Spinal cord (tissue), 10 donors: ENCODE measurements at places on chromosomes 6 and 20.
A peak's percentile ranks its signal among the peaks of the same experiment; 100 is the strongest.

DNA sequence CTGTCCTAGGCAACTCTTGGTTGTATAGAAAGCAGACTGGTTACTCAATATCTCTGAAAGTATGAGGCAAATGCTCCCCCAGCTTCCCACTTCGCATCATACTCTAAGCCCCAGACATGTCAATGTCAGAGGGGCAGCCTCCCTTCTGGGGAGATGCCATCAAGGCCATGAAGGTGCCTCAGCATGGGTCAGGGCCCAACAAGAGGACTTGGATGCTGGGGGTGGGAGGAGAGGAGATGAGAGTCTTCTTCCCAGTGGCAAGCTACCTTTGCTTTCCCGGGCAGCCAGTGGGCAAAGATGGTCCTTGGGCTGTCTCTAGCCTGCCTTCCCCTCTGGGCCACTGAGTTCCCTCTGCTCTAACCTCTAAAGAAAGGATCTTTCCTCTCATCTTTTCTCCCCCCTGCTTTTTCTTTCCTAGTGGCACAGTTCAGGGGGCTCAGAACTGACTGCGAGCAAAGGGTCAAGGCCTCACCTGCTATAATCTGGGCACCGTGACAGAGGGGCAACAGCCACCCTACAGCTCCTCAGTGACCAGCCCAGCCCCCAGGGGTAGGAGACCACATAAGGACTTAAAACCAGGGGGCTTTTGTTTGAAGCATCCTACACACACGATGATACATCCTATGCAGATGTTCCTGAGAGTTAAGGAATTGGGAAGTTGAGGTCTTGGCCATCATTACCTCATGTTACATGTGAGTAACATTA lies 26.2 kb downstream of the MOCS1 start:
- peaks cover 45% of the 10 kb centered on the region for H3K36me3 ChIP-seq
- no peak for DNase-seq
- H3K4me3 ChIP-seq: no peak overlapping the region
- no peak overlapping the region for H3K27ac ChIP-seq
- no peaks in the 10 kb centered on the region for H3K4me1 ChIP-seq
- H3K27me3 ChIP-seq: no peaks in the 10 kb centered on the region

- DNase-seq: no peak
- no peaks in the 10 kb centered on the region for H3K36me3 ChIP-seq
- no peak overlapping the region for H3K27ac ChIP-seq
These were observed 135.6 kb upstream of the BACH2 start for GRCh38 chr6:90432041-90432775.

DNA sequence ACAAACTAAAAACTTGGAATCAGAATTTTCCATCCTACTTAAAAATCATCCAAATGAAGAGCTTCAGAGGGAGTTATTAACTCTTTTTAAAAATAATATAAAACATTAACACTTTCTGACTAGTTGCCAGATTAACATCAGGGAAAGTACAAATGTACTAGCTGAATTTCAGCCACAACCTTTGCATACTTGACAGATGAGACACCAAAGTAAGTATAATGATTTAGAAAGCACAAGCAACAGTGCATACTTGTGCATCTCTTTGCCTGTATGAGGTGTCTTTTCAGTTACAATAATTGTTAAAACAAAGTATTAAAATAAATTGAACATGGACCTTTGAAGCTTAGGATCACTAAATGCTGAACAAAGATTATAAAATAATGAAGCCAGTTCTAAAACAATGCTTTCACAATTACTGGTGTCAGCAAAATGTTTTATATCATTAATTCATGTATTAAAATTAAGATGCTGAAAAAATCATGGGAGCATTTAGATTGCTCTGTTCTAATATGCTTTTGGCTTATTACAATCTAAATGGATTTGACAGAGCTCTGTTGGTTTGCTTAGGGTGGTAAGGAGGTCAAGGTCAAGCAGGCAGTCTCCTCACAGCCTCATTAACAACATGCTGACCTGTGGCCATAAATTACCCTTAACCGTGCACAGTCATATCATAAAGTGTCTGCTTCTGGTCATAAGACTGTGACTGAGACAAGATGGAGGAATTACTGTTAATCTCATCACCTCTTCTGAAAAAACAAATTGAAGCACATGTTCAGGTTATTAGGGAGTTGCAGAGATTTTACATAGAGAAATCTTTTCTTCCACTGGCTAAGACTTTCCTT lies 15.1 kb downstream of the RNF217 start:
- no peak overlapping the region for H3K4me3 ChIP-seq
- no peak for DNase-seq
- H3K27ac ChIP-seq: no peak overlapping the region
- no peaks in the 10 kb centered on the region for H3K27me3 ChIP-seq
- peaks cover 6% of the 10 kb centered on the region for H3K36me3 ChIP-seq

DNA sequence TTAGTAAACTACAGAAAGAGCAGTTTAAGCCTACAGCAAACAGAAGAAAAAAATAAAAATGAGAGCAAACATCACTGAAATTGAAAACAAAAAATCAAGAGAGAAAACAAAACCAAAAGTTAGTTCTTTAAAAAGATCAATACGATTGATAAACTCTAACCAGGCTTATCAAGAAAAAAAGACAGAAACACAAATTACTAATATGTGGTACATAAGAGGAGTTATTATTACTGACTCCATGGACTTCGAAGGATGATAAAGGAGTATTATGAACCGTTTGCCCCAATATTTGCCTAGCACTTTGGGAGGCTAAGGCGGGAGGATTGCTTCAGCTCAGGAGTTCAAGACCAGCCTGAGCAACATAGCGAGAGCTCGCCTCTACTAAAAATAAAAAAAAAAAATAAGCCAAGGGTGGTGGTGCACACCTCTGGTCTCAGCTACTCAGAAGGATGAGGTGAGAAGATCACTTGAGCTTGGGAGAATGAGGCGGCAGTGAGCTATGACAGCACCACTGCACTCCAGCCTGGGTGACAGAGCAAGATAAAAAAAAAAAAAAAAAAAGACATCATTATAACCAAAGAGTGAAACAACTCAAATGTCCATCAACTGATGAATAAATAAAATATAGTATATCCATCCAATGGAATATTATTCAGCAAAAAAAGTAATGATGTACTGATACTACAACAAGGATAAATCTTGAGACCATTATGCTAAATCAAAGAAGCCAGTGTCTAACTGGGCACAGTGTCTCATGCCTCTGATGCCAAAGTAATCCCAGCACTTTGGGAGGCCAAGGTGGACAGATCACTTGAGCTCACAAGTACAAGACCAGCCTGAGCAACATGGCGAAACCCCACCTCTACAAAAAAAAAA lies 12.9 kb downstream of the TRPC4AP start:
- H3K4me1 ChIP-seq: no peaks in the 10 kb centered on the region
- H3K4me3 ChIP-seq: no peak overlapping the region
- H3K36me3 ChIP-seq: peaks cover 16% of the 10 kb centered on the region
- no peak for DNase-seq
- H3K27me3 ChIP-seq: no peaks in the 10 kb centered on the region

GRCh38 chr6:706146-706545 lies 13.2 kb upstream of the EXOC2 start:
- no peak overlapping the region for H3K4me3 ChIP-seq
- H3K36me3 ChIP-seq: no peaks in the 10 kb centered on the region
- H3K4me1 ChIP-seq: peaks cover 8% of the 10 kb centered on the region
- H3K27ac ChIP-seq: no peak overlapping the region
- H3K27me3 ChIP-seq: peaks cover 8% of the 10 kb centered on the region

DNA sequence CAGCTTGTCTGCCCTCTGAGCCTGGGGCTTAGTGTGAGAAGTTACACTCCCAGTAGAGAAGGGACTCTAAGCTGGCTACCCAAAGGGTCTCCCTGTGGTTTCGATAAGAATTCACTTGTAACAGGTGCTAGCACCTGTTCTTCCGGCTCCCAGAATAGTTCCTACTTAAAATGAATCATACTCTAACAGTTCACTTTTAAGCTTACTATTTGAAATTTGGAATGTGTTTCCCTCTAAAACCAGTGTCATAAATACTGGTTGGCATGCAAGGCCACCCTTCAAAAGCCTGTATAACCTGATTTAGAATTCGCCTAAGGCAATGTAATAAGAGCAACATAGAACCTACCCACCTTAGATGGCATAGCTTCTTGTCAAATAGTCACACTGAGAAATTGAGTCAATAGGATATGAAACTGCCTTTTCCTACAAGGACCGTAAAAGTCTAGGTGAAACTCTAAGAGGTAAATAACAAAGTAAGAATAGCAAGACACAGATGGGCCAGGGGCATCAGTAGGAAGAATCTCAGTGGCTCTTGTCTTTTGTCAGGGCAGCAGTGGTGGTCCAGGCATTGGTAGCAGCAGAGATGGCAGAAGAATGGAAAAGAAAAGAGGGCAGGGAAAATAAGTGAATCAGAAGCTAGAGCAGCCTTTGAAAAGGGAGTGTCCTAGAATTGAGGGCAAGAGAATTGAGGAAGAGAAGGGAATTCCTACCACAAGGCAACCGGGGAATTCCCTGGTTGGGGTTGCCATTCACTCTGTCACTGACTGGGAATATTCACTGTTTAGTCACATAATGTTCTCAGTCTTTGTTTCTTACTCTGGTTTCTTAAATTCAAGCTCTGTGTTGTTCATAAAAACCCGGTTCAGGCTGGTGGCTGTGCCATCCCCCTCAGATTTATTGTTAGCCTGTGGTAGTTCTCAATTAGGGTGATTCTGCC lies 91.5 kb downstream of the HIVEP2 start:
- H3K36me3 ChIP-seq: no peaks in the 10 kb centered on the region
- H3K27ac ChIP-seq: no peak overlapping the region
- H3K27me3 ChIP-seq: no peaks in the 10 kb centered on the region
- peaks cover 7% of the 10 kb centered on the region for H3K4me1 ChIP-seq
- no peak overlapping the region for H3K4me3 ChIP-seq

GRCh38 chr6:74277777-74278186 lies 581.8 kb downstream of the CD109 start:
- H3K4me3 ChIP-seq: no peak overlapping the region
- H3K27me3 ChIP-seq: no peaks in the 10 kb centered on the region
- DNase-seq: peak; percentile 13
- no peaks in the 10 kb centered on the region for H3K4me1 ChIP-seq
- H3K27ac ChIP-seq: no peak overlapping the region

DNA sequence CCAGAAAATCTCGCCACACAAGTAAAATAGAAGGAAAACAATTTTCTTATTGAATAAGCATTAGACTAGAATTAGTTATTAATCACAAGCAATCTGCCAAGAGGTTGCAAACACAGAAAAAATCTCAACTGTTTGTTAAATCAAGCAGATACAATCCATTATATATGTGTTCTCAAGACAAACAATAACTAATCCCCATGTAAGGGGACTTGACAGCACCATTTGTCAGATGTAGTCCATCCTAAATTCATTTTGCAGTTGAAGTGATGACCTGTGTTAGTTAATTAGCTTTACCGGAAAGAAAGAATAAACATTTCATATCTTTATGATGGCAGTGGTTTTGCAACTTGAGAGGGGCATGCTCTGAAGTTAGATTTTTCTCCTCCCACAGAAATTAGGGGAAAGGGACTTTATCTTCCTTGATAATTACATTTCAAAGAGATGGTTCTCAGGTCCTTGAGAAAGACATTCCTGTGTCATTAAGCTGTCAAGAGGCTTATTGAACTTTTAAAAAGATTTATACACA lies 1588.0 kb downstream of the GRIK2 start:
- H3K4me3 ChIP-seq: no peak overlapping the region
- H3K4me1 ChIP-seq: no peaks in the 10 kb centered on the region
- no peaks in the 10 kb centered on the region for H3K36me3 ChIP-seq
- no peak for DNase-seq

DNA sequence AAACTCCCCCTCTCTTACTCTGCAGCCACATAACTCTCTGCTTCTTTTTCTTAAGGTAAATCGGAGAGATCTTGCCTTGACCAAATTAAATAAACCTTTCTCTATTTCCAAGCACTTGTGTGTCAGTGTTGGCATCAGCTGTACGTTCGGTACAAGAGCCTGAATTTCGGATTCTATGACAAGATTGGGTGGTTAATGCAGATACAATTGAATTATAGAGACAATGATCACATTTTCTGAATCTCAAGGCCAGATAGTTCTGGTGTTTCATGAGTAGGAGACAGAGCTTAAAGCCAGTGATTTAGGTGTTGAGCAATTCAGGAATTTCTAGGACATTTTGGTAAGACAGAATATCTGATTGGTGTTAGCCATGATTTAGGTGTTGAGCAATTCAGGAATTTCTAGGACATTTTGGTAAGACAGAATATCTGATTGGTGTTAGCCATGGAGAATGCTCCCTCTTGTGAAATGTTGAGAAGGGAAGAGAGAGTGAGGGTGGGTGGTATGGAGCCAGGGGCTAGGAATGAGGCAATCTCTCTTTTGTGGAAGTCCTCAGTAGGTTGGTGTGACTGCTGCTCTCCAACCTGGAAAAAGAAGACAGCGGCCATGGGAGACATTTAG lies 5.1 kb downstream of the SPINT3 start:
- no peak for DNase-seq
- no peaks in the 10 kb centered on the region for H3K4me1 ChIP-seq
- no peak overlapping the region for H3K27ac ChIP-seq
- no peak overlapping the region for H3K4me3 ChIP-seq
